ENCODE measurements at places on chromosomes 7 and 10. TPM values are rescaled to one million over a fixed set of nuclear protein-coding genes. Genes with fewer than 3 reads are reported as not detected.

The CHST3 gene
- 12.9 TPM for total RNA-seq

The GRM8 gene
- total RNA-seq, result not detected

The PPRC1 gene
- total RNA-seq, result 20.3 TPM

The THSD7A gene
- 4.0 TPM for total RNA-seq

The EEF1AKMT2 gene
- 12.9 TPM for total RNA-seq

All from mammary microvascular endothelial cell (primary cell).